ENCODE measurements at places on chromosomes 11 and 22.

DNA sequence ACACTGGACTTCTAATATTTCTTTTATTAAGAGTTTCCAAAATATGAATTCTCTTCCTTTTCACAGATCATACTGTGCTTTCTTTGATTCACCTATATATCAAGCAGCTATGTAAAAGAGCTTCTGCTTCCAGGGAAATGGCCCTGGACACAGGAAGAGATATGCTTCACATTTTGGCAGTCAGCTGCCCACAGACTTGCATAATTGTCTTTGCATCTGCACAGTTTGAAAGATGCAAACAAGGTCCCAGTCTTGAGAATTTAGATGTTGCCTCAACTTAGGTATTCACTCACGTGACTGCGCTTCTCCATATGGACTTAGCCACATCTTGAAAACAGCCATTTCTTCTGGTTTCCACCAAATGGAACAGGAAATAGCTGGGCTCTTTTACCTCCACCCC lies 92.3 kb upstream of the POU2AF2 start:
- DNase-seq = no peak

DNA sequence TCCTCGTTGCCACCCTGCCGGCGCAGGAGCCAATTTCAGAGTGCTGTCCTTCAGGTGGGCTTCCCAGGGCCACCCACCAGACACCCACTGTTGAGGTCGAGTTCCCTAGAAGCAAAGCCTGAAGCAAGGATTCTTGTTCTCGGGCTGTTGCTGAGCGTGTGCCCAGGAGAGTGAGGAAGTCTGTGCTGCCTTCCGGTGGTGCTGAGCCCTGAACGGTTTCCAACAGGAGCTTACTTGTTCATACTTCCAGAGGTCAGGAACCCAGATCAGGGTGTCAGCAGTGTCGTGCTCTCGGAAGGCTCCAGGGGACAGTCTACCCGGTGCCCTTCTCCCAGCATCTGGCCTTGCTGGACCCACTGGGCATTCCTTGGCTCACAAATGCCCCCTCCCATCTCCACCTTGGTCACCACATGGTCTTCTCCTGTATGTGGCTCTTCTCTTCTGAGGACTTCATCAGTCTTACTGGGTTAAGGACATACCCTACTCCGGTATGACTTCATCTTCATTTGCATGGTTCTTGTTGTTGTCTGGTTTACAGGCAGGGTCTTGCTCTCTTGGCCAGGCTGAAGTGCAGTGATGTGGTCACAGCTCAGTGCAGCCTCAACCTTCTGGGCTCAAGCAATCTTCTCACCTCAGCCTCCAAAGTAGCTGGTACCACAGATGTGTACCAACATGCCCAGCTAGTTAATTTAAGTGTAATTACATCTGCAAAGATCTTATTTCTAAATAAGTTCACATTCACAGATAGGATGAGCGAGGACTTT lies 11.2 kb downstream of the SLC25A1 start:
- no peak for DNase-seq

GRCh38 chr11:79150320-79150719 lies 290.5 kb downstream of the TENM4 start:
- DNase-seq = no peak

GRCh38 chr22:45627489-45628233 lies 44.0 kb upstream of the ATXN10 start:
- no peak for DNase-seq

DNA sequence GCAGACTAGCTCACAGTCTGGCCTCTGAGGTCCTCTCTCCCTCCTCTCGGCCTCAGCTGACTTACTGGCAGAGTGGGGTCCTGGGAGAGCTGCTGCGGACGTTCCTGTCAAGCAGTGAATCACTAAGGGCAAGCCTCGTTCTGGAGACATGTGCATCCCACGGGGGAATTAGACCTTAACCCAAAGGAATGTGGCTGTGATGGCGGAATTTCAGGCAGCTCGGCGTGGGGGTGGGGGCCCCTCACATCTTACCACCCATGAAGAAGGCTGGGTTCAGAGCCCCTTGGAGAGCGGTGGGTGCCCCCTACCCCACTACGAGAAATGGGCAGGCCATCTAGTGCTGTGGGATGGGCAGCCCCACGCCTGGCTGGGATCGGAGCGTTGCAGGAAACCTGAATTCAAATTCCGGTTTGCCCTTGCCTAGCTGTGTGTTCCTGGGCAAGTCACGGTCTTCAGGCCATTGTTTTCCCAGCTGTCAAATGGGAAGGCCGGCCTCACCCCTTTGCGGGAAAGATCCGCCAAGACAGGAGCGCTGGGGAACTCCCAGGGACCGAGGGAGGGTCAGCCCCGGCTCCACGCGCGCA lies 554 bp downstream of the LRRC32 start:
- no peak for DNase-seq

GRCh38 chr11:29027436-29027835 lies 919.2 kb downstream of the METTL15 start:
- no peak for DNase-seq

DNA sequence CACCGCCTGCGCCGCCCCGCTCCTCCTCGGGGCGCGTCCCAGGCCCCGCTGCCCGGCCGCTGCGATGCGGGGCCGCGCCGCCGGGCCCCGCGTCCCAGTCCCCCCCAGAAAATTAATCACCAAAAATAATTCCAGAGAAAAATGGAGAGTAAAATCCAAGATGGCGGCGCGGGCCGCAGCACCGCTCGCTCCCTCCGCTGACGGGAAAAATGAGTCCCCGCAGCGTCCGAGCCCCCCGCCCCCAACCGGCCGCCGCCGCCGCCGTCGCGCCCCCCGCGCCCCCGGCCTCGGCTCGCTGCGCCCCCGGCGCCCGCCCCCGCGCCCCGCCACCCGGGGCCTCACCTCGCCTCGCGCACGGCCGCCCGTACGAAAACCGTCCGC lies at the start of gene KMT5B:
KMT5B (minus strand) TSS at position 162 of the 381 bp plus-strand sequence. CDS start 23,220 bp downstream, outside the sequence.
- DNase-seq = no peak

DNA sequence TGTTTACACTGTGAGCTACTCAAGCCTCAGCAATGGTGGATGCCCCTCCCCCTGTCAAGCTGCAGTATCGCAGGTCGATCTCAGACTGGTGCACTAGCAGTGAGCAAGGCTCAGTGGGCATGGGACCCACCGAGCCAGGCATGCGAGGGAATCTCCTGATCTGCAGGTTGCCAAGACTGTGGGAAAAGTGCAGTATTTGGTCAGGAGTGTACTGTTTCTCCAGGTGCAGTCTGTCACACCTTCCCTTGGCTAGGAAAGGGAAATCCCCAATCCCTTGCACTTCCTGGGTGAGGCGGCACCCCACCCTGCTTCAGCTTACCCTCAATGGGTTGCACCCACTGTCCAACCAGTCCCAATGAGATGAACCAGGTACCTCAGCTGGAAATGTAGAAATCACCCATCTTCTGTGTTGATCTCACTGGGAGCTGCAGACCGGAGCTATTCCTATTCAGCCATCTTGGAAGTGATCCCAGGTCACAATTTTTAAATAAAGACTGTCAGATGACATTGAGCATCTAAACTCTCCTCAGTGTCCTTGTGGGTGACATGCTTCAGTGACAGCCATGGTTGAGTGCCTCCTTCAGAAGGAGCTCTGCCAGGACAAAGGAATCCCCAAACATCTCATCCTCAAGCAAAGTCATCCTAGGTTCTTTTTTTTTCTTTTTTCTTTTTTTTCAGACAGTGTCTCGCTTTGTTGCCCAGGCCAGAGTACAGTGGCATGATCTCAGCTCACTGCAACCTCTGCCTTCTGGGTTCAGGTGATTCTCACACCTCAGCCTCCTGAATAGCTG lies 10.8 kb downstream of the SLC22A24 start:
- no peak for DNase-seq

DNA sequence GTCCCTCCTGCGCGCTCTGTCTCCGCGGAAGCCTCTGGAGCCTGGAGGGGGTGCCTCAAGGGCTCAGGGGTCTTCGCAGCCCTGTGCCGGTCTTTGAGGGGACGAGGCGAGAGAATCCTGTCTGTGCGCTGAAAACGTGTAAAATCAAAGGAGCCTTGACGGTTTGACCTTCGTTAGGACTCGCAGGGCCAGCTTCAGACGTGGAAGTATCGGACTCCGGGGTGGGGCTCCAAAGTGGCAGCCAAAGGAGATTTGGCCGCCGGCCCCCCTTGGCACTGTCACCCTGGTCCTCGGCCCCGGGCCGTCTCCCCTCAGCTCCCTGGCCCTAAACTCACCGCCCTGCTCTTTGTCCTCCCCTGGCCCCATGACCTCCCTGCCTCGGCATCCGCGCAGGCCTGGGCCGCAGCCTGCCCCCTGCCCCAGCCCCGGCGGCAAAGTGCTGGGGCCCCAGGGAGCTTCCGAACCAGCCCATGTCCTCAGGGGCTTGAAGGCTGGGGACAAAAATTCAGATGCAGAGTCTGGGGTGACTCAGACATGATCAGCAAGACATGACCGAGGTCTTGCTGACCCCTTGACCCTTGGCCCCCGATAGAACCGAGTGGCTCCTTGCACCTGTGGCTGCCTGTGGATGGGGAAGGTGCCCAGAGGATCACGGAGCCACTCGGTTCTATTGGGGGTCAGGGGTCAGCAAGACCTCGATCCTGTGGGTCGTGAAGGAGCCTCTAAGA lies 6.9 kb upstream of the PHRF1 start:
- DNase-seq = no peak

DNA sequence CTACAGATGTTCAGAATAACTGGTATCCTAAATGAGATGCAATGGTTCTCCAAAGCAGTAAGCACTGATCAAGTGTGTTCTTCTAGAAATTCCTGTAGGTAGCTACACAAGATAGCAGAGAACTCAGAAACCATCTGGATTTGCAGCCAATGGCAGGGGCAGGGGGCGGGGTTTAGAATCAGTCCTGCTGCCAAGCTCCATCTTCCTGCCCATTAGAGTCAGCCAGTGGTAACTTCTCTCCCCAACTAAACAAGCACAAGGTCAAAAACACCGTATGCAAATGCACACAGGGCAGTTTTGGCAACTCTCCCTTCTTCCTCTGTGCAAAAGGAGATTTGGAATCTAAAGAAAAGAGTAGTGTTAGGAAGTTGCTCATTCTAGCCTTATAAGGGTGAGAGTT lies 237.5 kb upstream of the CCDC90B start:
- DNase-seq = no peak

- DNase-seq = no peak
Observed at GRCh38 chr11:46504817-46505613, 88.8 kb downstream of the AMBRA1 start.

DNA sequence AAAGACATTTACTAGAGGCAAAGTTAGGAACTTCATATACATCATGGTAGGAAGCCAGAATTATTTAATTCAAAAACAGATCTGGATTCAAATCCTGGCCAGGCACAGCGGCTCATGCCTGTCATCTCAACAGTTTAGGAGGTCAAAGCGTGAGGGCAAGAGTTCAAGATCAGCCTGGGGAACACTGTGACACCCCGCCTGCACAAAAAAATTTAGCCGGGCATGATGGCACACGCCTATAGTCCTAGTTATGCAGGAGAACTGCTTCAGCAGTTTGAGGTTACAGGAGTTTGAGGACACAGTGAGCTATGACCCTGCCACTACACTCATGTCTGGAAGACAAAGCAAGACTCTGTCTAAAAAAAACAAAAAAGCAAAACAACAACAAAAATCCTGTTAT lies 8.9 kb downstream of the MRTFA start:
- no peak for DNase-seq

GRCh38 chr11:2153581-2154194 lies 7.3 kb downstream of the INS start:
- DNase-seq = no peak

- DNase-seq = no peak
Observed at GRCh38 chr11:62705413-62705812, 1.8 kb downstream of the BSCL2 start.

DNA sequence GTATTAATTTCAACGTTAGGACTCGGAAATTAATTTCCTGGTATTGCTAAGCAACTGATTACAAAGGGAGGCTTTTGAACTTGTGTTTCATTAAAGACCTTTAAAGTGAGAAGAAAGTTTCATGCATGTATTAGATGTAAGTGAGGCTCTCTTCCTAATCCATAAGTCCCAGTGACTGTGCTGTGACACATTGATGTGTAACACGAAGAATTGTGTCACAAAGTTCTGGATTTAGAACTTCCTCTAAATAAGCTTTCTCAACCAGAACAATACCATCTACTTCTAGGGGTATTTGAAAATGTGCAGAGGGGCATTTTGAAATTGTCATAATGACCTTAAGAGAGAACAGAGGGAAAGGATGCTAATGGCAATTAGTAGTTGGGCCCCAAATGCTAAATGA lies 14.4 kb downstream of the DCUN1D5 start:
- DNase-seq = no peak

DNA sequence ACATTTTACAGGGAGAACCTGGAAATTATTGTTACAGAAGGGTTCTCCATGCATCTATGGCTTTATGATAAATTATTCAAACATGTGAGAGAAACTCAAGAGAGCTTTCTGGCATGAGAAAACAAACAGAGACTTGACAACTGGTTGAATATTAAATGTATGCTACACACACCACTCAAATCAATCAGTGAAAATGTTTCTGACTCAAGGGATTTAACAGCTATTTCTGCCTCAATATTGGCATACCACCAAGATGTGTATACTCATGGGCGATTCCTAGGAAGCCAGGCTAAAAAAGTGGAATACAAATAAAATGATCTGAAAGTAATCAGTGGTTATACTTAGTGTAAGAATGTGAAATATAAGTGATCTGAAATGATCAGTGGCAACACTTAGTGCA lies 15.8 kb upstream of the OR51T1 start:
- DNase-seq = no peak

DNA sequence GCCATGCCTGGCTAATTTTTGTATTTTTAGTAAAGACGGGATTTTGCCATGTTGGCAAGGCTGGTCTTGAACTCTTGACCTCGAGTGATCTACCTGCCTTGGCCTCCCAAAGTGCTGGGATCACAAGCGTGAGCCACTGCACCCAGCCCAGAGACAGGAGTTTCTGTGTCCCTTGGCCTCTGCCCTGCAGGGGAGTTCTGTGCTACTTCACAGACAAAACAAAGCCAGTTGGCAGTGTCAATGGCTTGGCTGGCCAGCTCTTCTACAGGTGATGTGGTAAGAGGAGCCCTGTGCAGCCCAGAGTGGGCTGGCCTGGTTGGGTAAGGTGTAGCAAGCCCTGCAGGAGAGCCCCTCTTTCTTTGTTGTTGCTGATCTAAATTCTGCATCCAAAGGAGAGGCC lies 60.5 kb upstream of the SHISAL1 start:
- DNase-seq = no peak

DNA sequence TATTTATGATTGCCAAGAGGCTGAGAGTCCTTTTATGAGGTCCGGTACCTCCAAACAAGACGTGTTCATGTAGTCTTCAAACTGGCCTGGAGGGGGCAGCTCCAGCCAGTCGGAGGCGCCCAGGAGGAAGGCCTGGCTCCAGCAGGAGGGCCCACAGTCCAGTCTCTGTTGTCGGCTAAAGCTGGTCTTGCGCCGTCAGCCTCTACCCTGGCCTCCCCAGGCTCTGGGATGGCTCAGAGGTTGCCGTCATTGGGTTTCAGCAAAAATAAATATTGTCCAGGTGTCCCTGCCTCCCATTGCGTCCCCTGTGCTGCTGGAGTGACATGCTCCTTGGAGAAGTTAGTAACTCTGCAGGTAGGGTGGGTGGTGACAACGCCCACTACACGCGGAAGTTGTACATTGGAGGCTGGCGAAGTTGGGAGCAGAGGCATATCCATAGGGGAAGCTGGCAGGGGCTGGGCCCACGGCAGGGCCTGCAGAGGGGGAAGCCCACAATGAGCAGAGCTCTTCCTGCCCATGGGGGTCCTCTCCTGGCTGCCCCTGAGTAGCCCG lies 1.0 kb upstream of the SLC25A1 start:
- no peak for DNase-seq

Data from stimulated activated CD8-positive, alpha-beta memory T cell treated with anti-CD3 and anti-CD28 coated beads, Interleukin-15, amount 100 ng/mL, for 4 hours (primary cell).